CD4-positive, alpha-beta T cell treated with Interleukin-17A for 4 hours (primary cell): ENCODE measurements at places on chromosomes 7 and 10.

- DNase-seq: no peak
Observed at GRCh38 chr7:121337398-121337797, 8.6 kb downstream of the WNT16 start.

DNA sequence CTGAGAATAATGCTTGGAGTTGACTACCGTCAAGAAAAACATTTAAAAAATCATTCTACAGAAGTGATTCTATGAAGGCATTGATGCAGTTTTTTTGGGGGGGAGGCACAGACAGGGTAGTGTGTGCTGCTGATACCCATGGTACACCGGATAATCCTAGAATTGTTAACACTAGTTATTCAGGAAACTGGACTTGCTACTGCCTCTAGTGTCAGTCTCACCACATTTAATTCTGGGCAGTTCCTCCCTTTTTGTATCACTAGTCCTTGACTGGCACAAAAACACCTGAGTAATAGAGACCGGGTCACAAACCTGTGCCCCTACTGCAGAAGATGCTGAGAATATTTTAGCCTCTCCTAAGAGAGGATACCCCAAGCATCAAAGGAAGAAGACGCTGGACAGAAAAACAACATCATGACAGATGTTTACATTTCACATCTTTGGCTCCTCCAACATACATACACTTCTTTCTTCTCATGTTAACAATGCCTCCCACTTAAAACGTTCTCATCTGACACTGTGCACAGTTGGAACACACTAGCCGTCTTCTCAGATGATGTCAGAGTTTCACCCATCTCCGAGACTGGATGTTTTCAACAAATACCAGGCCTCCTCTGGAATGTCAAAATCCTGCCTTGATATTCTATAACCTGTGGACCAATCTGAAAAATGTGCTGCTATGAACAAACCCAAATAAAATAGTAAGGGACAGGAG lies 13.1 kb upstream of the TCAF1 start:
- no peak for DNase-seq

GRCh38 chr10:33506391-33506790 lies 171.9 kb upstream of the NRP1 start:
- no peak for DNase-seq

DNA sequence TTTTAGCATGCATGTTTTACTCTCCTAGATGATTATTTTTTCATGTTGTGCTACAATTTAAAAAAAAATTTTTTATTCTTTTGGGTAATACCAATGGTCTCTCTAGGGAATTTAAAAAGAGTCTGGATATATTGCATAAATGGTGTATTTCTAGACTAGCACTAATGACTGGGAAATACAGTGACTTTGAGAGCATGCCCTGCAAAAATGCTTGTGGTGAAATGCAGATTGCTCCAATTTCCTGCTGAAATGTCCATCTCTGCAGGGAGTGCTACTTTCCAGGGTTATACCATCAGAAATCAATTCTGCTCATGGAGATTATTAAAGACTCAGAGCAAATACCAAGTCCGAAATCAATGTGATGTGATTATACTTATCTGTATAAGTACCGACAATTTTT lies 186.1 kb downstream of the PRKG1 start:
- no peak for DNase-seq
